ENCODE measurements at places on chromosomes 2 and 18. TPM values are rescaled to one million over a fixed set of nuclear protein-coding genes. Genes with fewer than 3 reads are reported as not detected.
A peak's percentile ranks its signal among the peaks of the same experiment; 100 is the strongest.

The BUB1 gene
- 101 TPM for total RNA-seq

DNA sequence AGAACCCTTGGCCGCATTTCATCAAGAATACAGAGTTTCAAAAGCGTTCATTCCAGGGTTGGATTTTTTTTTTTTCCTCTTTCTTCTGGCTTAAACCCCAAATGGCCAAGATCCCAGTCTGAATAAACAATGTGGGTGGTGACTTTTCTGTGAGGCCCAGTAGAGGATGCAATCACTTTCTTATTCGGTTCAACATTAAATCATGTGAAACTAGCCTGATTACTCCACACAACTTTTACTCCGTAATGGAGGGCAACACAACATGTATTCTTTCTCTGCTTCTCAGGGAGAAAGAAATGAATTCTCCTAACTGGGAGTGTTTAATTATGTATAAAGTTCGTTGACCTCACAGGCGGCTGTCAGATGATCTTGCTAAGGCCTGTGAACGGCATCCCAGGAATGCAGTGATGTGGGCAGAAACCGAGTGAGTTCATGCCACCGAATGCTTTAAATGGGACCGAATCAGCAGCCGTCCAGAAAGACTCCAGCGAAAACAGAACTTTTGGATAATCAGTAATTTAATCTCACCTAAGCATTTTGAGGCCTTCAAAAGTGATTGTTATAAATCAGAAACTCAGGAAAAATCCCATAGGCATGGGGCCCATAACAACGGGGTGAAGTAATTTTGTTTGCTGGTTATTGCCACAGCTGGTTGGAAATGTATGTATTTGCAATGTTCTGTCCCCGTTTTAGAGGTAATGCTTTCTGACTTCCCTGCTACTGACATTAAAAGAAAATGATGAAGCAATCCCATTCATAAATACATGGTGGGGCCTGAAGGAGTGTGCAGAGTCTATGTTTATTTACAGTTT, 81.5 kb downstream of the BCL2 start:
- DNase-seq, result peak; percentile 37

The SERPINB4 gene
- total RNA-seq, result not detected

DNA sequence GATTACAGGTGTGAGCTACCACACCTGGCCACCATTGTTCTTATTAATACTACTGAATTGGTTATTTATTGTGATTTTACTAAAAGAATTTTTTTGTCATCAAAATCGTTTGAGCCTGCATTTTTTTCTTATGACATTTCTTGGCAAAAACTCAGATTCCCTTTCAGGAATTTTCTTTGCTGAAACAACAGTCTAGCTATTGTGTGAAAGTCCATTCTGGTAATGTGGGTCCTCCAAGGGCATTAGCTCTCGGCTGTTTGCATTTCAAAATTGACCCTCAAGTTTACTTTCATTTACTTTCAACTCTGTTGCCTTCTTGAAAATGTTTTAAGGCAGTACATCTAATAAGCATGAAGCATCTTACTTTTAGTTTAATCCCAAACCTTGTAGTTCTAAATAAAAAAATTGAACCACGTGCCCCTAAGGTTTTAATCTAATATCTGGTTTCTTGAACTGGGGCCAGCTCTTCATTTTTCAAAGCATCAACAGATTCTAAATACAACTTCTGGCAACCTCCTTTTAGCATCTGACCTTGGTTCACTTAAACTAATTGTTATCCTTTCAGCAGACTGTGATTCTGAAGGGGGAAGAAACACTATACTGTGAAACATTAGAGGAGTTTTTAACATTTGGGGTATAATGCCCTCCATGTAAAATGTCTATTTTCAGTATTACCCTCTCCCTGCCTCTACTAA, 325.2 kb upstream of the RAB12 start:
- peak; percentile 29 for DNase-seq

DNA sequence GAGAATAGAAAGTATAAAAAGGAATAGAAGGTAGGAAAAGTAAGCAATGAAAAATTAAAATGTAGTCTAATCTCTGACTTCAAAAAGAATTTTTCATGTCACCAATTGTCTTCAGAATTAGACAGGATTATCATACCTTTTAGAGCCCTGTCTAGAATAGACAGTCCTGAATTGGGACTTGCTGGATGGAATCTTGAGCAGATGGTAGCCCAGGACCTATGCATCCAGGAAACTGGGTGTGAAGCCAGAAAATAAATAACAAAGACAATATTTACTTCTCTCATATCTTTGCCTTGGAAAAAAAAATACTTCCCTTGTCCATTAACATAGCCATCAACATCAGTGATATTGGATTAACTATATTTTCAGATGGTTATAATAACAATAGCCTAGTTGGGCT, 97.8 kb upstream of the UNC80 start:
- no peak for DNase-seq

The CLHC1 gene
- 5.5 TPM for total RNA-seq

GRCh38 chr2:219496825-219497494, 1.7 kb upstream of the GMPPA start:
- no peak for DNase-seq

- no peak for DNase-seq
Measured at GRCh38 chr2:10333247-10333613, 30.5 kb downstream of the HPCAL1 start.

The MTLN gene
- total RNA-seq, result 55.0 TPM

DNA sequence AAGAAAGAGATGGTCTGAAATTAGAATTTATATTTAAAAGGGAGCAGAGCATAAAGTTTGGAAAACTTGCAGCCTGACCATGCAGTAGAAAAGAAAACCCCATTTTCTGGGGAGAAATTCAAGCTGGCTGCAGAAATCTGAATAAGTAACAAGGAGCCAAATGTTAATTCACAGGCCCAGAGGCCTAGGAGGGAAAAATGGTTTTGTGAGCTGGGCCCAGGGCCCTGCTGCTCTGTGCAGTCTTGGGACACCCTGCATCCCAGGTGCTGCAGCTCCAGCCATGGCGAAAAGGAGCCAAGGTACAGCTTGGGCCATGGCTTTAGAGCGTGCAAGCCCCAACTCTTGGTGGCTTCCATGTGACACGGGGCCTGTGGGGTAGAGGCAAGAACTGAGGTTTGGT, 41.3 kb downstream of the CFAP36 start:
- no peak for DNase-seq

DNA sequence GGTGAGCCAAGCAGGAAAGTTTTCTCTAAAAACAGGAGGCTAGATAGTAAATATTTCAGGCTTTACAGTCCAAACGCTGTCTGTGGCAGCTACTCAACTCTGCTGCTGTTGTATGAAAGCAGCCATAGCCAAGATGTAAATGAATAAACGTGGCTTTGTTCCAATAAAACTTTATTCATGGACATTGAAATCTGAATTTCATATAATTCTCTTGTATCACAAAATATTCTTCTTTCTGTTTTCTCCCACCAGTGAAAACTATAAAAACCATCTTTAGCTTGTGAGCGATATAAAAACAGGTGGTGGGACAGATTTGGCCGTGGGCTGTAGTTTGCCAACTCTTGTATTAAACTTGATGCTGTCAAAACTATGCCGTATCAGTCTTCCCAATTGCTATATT, 333.0 kb downstream of the PTPRM start:
- DNase-seq, result no peak

The IMPACT gene
- 26.7 TPM for total RNA-seq

- no peak for DNase-seq
Measured at GRCh38 chr18:67183398-67183797, 333.1 kb downstream of the DSEL start.

GRCh38 chr2:203797276-203797675, 70.3 kb upstream of the CTLA4 start:
- DNase-seq, result no peak

DNA sequence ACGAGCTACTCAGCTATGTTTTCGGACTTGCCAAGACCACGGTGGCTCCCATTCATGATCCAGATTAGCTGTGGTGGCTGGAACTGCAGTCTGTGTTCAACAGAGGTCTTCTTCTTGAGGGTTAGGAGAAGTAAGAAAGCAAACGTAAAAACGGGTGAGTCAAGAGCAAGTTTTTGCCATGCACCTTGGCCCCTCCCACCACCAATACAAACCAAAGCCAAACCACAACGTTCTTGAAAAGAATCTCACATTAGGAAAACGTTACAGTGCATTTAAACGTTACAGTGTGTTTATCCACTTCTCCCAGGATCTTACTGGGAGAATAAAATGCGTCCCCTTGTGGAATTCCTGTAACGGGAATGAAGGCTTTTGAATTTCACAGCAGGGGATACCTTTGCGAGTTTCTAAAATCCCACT, 725 bp downstream of the FBXO48 start:
- no peak for DNase-seq

DNA sequence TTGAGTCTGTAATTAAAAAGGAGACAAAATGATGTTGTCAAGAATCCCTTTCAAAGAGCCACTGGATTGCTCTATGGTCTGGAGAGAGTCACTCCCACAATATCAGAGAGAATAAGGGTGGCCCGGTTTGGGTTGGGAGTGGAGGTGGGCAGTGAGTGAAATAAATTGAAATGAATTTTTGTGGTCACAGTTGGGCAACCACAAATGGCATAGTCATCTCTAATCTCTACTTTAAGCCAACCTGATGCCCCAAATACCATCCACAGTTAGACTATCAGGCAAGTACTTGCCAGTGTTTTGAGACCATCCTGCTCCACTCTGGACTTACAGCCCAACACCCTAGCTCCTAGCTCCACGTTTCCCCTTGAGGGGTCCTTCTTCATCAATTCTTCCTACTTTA, 559.7 kb downstream of the BCL11A start:
- no peak for DNase-seq

DNA sequence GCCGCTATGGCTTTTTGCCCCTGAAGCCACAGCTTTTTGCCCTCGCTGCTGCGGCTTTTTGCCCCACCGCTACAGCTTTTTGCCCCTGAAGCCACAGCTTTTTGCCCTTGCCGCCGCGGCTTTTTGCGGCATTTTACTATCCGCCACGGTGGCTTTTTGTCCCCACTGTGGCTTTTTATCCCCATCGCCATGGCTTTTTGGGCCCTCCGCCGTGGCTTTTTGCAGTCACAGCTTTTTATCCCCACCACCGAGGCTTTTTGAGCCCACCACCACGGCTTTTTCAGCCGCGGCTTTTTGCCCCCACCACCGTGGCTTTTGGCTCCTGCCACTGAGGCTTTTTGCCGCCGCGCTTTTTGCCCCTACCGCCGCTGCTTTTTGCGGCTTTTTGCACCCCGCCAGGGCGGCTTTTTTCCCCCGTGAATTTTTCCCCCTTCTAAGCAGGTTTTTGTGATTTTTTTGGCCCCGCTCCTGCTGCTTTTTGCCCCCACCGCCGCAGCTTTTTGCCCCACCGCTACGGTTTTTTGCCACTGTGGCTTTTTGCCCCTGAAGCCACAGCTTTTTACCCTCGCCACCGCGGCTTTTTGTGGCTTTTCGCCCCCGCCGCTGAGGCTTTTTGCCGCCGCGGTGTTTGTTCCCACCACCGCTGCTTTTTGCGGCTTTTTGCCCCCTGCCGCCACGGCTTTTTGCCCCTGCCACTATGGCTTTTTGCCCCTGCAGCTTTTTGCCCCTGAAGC, 2797.2 kb upstream of the TEKT4 start:
- DNase-seq, result no peak

The ZNF385B gene
- not detected for total RNA-seq

The IL1F10 gene
- total RNA-seq, result not detected

The DNAH7 gene
- total RNA-seq, result 0.11 TPM

- DNase-seq, result no peak
Measured at GRCh38 chr2:12096051-12096787, 349.8 kb downstream of the LPIN1 start.

DNA sequence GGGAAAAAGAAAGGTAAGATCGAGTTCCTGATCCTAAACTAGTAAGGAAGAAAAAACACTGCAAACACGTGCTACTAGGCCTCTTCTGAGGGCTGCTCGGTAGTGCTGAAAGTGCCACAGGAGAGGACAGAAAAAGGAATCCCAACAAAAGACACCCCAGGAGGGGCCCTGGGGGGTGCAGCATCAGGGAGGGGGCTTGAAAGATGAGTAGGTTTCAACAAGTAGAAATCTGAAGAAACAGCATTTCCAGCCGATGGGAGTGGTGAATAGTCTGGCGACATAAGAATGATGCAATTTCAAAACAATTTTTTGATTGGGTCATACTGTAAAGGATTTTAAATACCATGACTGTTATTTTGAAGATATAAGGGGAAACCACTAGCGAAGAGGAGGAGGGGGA, 98.6 kb downstream of the NOL10 start:
- DNase-seq, result no peak

DNA sequence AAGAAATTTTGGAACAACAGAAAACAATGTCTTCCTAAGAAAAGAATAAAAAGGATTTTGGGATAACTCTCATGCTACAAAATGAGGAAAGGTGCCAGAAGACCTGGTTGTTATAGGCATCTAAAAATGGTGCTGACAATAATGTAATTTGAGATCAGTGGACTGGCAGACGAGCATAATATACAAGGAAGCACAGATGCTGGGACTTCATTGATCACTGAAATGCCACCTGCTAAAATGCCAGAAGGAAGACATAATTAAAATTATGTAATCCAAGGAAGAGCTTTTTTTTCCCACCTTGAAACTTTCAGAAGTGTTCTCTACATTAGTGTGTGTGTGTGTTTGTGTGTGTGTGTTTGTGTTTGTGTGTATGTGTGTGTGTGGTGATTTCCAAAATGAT, 535.9 kb downstream of the XIRP2 start:
- DNase-seq, result no peak

The EFHD1 gene
- total RNA-seq, result not detected

The SKA1 gene
- 23.0 TPM for total RNA-seq

DNA sequence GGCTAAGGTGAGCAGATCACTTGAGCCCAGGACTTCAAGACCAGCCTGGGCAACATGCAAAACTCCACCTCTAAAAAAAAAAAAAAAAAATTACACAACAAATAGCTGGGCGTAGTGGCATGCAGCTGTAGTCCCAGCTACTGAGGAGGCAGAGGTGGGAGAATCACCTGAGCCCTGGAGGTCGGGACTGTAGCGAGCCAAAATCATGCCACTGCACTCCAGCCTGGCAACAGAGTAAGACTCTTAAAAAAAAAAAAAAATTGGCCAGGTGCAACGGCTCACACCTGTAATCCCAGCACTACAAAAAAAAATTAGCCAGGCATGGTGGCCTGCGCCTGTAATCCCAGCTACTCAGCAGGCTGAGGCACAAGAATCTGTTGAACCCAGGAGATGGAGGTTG, 7.3 kb downstream of the STARD7 start:
- no peak for DNase-seq

- DNase-seq, result no peak
Measured at GRCh38 chr2:212027681-212028628, 510.6 kb downstream of the ERBB4 start.

Data from pulmonary artery endothelial cell (primary cell).